ENCODE measurements at places on chromosomes 2 and 18.

DNA sequence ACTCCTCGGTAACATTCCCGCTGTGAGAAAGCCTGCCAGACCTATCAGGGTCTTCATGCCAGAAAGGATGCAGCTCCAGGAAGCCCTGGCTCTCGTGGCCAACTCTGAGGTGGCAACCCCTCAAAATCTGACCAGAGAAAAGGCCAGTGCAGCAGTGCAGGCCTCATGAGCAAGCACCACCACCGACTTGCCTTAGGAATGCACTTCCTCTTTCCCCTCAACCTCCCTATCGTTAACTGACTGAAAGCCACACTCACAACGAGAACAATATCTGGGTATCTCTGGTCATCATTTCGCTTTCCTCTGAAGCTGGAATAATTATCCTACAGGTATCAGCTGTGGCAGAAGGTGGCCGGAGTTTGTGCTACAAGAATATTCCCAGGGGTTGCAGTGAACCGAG lies 101.4 kb upstream of the POU3F3 start:
- peaks cover 8% of the 10 kb centered on the region for H3K27me3 ChIP-seq
- DNase-seq: no peak
- no peaks in the 10 kb centered on the region for H3K36me3 ChIP-seq
- H3K4me3 ChIP-seq: no peak overlapping the region
- H3K4me1 ChIP-seq: no peaks in the 10 kb centered on the region

DNA sequence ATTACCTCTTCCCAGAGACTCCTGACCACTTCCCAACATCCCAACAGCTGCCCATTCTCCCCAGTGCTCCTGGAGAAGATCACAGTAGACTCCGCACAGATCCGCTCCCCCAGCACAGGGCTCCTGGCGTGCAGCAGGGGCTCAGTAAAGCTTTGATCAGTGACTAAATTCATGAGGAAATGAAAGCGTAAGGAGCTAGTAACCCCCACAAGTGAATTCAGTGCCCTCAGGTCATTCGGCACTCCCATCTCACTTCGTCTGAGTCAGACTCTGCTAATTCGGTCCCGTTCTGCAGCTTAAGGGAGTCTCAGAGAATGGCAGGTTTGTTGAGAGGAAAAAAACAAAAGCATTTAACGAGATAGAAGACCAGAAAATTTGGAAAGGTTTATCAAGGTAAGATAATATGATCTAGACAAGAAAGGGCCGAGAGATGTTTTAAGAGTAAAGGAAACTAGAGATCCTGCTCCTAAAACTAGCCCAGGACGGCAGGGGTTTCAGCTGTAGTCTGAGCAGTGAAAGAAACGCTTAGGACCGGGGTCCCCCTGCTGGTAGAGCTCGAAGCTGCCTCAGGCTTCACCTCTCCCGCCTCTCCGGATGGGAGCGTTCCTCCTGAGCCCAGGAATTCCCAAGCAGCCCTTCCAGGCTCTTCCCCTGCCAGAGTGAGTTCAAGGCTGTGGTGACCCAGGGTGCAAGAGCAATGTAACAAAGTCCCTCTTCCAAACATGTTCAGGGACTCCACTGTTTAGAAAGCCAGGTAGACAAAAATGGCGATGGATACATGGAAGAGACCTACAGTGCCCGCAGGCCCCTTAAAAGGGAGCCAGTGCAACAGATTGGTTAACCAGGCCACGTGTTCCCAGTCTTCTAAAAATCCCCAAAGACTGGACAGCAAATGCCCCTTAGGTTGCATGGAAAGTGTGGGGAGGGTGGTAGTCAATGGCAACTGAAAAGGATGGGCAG lies 127.3 kb downstream of the DNER start:
- peaks cover 11% of the 10 kb centered on the region for H3K4me1 ChIP-seq
- peaks cover 8% of the 10 kb centered on the region for H3K36me3 ChIP-seq
- peak overlapping the region; percentile 93 for H3K27ac ChIP-seq
- no peaks in the 10 kb centered on the region for H3K27me3 ChIP-seq
- peak; percentile 79 for DNase-seq

- DNase-seq: no peak
- no peak overlapping the region for H3K4me3 ChIP-seq
- H3K36me3 ChIP-seq: no peaks in the 10 kb centered on the region
- no peaks in the 10 kb centered on the region for H3K27me3 ChIP-seq
- H3K4me1 ChIP-seq: no peaks in the 10 kb centered on the region
Observed at GRCh38 chr2:58727981-58728656, 487.0 kb upstream of the FANCL start.

- H3K27me3 ChIP-seq: peaks cover 3% of the 10 kb centered on the region
- no peak overlapping the region for H3K27ac ChIP-seq
- H3K4me1 ChIP-seq: no peaks in the 10 kb centered on the region
- H3K36me3 ChIP-seq: no peaks in the 10 kb centered on the region
- DNase-seq: no peak
Observed at GRCh38 chr2:100053087-100053885, 89.1 kb downstream of the AFF3 start.

DNA sequence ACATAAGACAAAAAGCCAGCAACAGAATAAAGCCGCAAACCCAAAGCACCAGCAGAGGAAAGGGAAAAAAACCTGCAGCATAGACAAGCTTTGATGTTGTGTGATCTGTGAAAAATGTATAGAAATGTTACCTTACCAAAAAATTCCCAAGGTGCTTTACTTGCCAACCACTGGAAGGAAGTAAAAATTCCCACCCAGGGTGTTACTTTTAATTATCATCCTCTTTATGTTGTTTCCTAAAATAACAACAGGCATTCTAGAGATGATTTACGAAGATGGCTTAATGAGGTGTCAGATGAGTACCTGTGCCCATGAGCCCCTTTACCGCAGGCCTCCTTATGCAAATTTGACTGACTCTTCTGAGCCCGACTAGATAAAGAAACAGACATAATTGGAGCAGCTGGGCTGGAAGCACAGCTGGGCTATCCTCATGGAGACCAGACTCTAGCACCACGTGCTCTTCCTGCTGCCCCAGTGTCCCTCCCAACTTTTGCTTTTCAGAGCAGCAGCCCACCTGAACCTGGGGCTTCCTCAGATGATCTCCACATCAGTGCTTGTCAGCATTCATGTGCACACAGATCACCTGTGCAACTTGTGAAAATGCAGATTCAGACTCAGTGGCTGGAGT lies 41.5 kb downstream of the SRSF7 start:
- no peaks in the 10 kb centered on the region for H3K4me1 ChIP-seq
- no peak overlapping the region for H3K4me3 ChIP-seq
- H3K36me3 ChIP-seq: no peaks in the 10 kb centered on the region
- no peak overlapping the region for H3K27ac ChIP-seq
- DNase-seq: no peak

GRCh38 chr2:13611939-13612338 lies 895.2 kb downstream of the TRIB2 start:
- H3K4me3 ChIP-seq: no peak overlapping the region
- H3K36me3 ChIP-seq: no peaks in the 10 kb centered on the region
- H3K4me1 ChIP-seq: no peaks in the 10 kb centered on the region
- DNase-seq: no peak
- H3K27ac ChIP-seq: no peak overlapping the region

GRCh38 chr2:241833101-241833663 lies 24.2 kb downstream of the NEU4 start:
- H3K36me3 ChIP-seq: no peaks in the 10 kb centered on the region
- H3K27me3 ChIP-seq: no peaks in the 10 kb centered on the region
- no peak overlapping the region for H3K4me3 ChIP-seq
- no peaks in the 10 kb centered on the region for H3K4me1 ChIP-seq

- H3K4me3 ChIP-seq: no peak overlapping the region
- H3K36me3 ChIP-seq: no peaks in the 10 kb centered on the region
- peaks cover 3% of the 10 kb centered on the region for H3K27me3 ChIP-seq
- H3K4me1 ChIP-seq: no peaks in the 10 kb centered on the region
Observed at GRCh38 chr2:240635998-240636547, 10.8 kb downstream of the GPR35 start.

DNA sequence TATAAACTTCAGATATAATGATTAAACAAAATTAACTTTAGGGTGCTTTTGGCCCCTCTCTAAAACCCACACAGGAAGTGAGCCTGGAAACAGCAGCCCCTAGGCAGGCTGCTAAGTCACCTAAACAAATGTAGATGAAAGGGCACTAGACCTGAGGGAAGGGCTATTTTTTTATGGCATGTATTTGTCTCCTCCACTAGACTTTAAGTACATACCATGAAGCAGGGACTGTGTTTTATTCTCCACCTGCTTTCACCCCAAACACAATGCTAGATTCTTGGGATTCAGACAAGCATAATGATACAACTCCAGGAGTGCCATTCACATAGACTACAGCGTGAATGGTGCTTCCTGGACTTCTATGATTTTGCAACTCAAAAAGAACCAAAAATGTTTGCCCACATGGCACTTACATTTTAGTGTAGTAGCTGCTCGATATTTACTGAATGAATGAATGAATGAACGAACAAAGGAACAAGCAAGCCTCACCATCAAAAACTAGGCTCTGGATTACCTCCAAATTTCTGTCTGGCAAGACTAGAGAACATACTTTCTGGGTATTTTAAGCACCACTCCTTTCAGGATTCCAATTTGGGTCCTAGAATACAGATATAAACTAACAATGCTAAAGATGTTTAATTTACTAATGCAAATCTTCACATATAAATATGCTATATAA lies 10.1 kb downstream of the ATAD2B start:
- no peak for DNase-seq
- H3K27me3 ChIP-seq: no peaks in the 10 kb centered on the region
- H3K36me3 ChIP-seq: no peaks in the 10 kb centered on the region
- no peak overlapping the region for H3K4me3 ChIP-seq

- no peaks in the 10 kb centered on the region for H3K27me3 ChIP-seq
- H3K27ac ChIP-seq: no peak overlapping the region
- no peak overlapping the region for H3K4me3 ChIP-seq
- DNase-seq: no peak
- H3K4me1 ChIP-seq: no peaks in the 10 kb centered on the region
Observed at GRCh38 chr2:19752500-19752899, 149.3 kb downstream of the TTC32 start.

GRCh38 chr2:69755862-69756467 lies 14.0 kb downstream of the ANXA4 start:
- peaks cover 4% of the 10 kb centered on the region for H3K36me3 ChIP-seq
- peaks cover 18% of the 10 kb centered on the region for H3K4me1 ChIP-seq
- H3K4me3 ChIP-seq: no peak overlapping the region

GRCh38 chr2:156845806-156846558 lies 409.8 kb downstream of the GPD2 start:
- H3K4me3 ChIP-seq: no peak overlapping the region
- H3K36me3 ChIP-seq: no peaks in the 10 kb centered on the region
- no peak for DNase-seq
- H3K4me1 ChIP-seq: no peaks in the 10 kb centered on the region

DNA sequence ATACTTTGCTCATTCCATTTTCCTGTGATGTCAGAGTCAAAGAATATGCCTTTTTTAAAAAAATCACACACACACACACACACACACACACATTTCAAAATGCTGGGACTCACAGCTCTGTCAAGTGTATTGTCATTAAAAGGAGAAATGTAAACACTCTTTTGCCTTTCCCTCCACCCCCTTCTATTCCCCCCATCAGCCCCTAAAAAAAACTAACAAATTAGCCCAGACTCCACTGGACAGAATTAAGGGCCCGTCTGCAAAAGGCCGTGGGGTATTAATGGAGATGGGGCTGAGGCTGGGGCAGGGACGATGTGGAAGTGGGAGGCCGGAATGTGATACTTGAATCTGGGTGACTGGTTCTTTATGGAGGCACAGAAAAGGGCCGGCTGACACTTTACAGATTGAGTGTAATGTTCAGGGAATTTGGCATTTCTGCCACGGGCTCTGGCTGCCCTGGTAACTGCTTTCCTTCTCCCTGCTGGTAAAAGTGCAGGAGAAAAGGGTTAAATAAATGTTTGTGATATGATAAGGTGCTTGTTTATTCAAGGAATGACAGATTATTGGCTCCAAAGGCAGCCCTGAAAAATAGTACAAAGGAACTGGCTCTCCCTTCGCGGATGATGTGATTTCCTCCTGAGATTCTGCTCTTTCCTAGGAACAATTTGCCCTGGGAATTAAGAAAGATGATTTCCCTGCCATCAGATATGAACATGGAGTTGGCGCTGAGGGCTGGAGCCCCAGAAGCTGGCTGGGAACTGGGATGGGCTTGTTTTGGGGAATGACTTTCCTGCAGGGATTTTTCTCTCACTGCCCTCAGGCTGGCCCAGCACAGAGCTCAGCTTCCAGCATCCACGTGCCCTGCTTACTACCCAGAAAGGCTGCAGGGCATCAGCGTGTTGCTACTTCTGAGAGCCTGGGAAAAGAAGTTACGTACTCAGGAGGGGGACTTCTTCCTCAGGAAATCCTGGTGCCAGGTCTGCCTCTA lies 52.8 kb upstream of the CTAGE1 start:
- H3K27ac ChIP-seq: peak overlapping the region; percentile 25
- peaks cover 36% of the 10 kb centered on the region for H3K4me1 ChIP-seq
- H3K27me3 ChIP-seq: no peaks in the 10 kb centered on the region
- H3K36me3 ChIP-seq: no peaks in the 10 kb centered on the region

- no peak for DNase-seq
- H3K4me1 ChIP-seq: peaks cover 23% of the 10 kb centered on the region
- H3K4me3 ChIP-seq: no peak overlapping the region
- H3K36me3 ChIP-seq: no peaks in the 10 kb centered on the region
- peak overlapping the region; percentile 74 for H3K27ac ChIP-seq
Observed at GRCh38 chr2:118251427-118251826, 163.2 kb downstream of the INSIG2 start.

DNA sequence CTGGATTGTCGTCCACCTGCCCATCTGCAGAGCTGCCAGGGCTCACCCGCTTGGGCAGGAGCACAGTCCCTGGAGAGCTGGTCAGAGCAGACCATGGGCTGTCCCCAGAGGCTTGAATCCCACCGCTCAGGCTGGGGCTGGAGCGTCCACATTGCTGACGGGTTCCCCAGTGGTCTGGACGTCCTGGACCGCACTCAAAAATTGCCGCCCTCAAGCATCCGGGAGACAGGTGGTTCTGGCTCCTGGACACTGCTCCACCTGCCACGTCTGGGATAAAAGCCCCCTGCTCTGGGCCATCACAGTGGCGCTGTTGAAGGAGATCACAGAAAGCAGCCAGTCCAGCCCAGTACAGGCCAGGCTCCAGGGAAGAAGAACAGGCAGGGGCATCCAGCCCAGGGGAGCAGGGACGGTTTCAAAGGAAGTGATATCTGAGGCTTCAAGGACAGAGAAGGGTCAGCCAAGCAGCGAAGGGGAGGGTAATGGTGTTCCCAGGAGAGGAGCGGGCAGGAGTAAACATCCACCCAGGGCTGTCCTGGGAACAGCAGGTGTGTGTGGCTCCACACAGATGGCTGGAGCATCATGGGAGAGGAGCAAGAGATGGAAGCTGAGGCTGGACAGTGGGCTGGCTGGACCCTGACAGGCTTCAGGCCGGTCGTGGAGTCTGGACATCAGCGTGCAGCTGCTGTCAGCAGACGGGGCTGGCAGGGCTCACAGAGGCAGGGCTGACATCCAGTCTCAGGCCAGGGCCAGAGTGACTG lies 21.9 kb upstream of the ID2 start:
- no peak overlapping the region for H3K27ac ChIP-seq
- H3K36me3 ChIP-seq: no peaks in the 10 kb centered on the region
- H3K27me3 ChIP-seq: no peaks in the 10 kb centered on the region
- DNase-seq: no peak
- H3K4me1 ChIP-seq: no peaks in the 10 kb centered on the region
- H3K4me3 ChIP-seq: no peak overlapping the region

Data from RWPE2 (cell line).